ENCODE measurements at places on chromosomes 12 and 14.

DNA sequence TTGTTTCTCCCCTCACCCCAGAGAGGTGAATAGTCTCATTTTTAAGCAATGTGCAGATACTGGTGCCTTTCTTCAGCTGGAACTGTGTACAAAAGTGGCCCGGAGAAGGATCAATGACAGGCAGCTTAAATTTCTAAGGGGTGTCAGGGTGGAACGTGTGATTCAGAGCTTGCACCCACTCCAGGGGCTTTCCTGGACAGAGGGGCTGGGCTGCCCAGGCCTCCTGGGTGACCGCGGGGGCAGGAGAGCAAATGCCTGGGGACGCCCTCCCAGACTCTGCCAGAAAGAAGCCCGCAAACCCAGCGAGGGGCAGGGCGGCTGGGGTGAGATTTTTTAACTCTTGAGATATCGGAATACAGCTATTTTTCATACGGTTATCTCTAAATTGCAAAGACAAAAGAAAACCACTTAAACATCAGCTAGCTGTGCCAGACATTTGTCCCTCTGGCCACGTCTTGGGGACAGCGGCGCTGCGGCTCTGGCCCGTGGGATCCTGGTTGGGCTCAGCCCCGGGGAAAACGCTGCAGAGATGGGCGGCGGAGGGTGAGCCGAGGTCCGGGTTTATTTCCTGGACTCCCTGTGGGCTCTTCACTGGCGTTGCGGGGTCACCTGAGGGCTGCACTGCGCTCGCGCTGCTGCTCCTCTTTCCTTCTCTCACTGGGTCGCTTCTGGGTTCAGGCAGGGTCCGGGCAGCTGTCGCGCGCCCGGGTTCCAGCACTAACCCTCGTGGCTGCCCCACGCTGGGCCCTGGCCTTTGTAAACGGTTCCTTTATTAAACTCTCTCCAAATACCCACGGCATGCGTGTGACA lies 35.8 kb downstream of the NFKBIA start:
- DNase-seq: no peak

DNA sequence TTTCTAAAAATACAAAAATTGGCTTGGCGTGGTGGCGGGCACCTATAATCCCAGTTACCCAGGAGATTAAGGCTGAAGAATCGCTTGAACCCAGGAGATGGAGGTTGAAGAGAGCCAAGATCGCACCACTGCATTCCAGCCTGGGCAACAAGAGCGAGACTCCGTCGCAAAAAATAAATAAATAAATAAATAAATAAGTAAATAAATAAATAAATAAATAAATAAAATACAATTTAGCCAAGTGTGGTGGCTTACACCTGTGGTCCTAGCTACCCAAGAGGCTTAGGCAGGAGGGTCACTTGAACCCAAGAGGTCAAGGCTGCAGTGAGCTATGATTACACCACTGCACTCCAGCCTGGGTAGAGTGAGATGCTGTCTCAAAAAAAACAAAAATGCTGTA lies 26.5 kb upstream of the SPTSSA start:
- DNase-seq: no peak

DNA sequence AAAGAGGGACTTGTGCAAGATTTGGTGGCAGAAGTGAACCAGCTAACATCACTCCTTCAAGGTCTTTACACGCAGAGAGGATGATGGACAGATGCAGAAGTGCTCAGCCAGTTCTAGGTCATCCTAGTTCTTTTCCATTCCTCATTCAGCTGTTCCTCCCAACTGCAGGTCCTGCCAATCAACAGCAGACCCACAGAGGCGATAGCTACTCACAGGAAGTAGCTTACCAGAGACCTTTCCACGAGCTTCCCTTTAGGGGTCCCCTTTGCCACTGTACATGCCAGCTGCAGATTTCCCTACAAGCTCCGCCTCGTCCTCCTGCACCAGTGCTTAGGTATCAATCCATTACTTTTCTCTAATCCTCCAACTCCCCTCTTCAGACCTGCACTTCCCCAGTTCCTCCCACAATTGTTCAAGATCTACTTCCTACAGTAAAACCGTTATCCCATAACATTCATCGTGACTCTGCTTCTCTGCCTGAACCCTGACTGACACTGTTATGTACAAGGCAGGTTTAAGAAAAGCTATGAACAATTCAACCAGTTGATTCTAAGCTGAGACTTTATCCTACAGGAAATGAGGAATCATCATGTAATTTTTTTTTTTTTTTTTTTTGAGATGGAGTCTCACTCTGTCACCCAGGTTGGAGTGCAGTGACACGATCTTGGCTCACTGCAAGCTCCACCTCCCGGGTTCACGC lies 22.5 kb downstream of the RECQL start:
- DNase-seq: no peak

GRCh38 chr14:28762955-28763326 lies 3.6 kb upstream of the FOXG1 start:
- DNase-seq: peak; percentile 4

DNA sequence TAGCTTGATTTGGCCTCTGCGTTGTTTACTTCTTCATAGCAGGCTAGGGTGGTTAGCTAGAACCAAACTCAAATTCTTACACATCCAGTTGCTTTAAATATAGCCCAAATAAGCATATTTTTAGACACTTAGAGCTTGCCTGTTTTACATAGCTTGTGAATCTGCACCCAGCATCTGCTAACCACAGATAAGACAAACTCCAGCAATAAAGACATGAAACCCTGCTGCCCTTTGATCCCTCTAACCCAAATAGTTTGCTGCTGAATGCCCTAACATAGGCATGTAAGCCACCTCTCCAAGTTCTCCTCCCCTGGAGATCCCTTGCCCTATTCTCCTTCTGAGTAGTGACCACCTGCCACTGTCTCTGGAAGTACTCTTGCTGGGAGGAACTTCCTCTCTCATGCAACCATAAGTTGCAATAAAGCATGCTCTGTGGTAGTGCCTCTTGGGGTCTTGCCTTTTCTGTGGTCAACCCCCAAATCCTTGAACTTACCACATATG lies 185.6 kb downstream of the TMEM117 start:
- DNase-seq: no peak

GRCh38 chr14:95456281-95456680 lies 60.2 kb downstream of the SYNE3 start:
- DNase-seq: no peak

GRCh38 chr12:106021516-106021915 lies 117.2 kb downstream of the NUAK1 start:
- DNase-seq: no peak

- peak; percentile 88 for DNase-seq
Measured at GRCh38 chr14:49972823-49973222, 79.9 kb downstream of the ARF6 start.

Data from H4 (cell line).